Bronchial smooth muscle cell (primary cell): ENCODE measurements at places on chromosomes 12 and 14. TPM values are rescaled to one million over a fixed set of nuclear protein-coding genes. Genes with fewer than 3 reads are reported as not detected.

The KRT7 gene
- 2.7 and 4.7 TPM in 2 replicates for total RNA-seq

The TEX22 gene
- total RNA-seq, result 0.43 and 0.47 TPM in 2 replicates

The CCDC198 gene
- total RNA-seq, result not detected in 2 replicates

The NOVA1 gene
- total RNA-seq, result 4.7 and 7.3 TPM in 2 replicates

The RASSF9 gene
- total RNA-seq, result 0.43 and 0.47 TPM in 2 replicates

The CCDC177 gene
- 0.09 TPM in 1 of 2 replicates, not detected in the other for total RNA-seq

The PRICKLE1 gene
- 2.1 and 9.3 TPM in 2 replicates for total RNA-seq

The CFAP54 gene
- total RNA-seq, result 0.86 and 2.2 TPM in 2 replicates

The SLC8A3 gene
- total RNA-seq, result under 0.01 TPM in 1 of 2 replicates, not detected in the other
